ENCODE measurements at places on chromosomes 3 and 15. TPM values are rescaled to one million over a fixed set of nuclear protein-coding genes. Genes with fewer than 3 reads are reported as not detected.

- DNase-seq = no peak
These were observed 37.6 kb downstream of the ERICH6 start for GRCh38 chr3:150666167-150666566.

DNA sequence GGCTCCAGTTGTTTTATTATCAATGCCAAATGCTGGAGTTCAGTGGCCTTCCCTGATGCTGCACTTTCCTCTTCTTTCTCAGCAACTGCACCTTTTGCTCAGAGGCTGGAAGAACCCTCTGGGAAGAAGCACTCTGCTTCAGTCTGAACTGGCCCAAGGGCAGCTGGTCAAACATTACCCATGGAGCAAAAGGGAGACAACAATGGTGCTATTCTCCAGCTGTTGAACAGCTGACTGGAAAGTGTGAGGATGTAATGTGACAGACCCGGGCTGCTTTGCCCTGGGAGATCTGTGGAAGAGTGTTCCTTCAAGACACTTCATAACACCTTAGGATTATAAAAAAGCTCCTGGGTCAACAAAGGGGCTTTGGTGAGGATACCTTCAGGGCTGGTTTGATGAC, 84.9 kb downstream of the EPHB1 start:
- DNase-seq = no peak

GRCh38 chr3:147409143-147410115, at the start of gene ZIC1:
ZIC1 (plus strand) TSS chr3:147409365; CDS start chr3:147410113, 748 bp downstream.
- peak; percentile 90 for DNase-seq

- peak; percentile 61 for DNase-seq
These were observed 56.5 kb downstream of the DCLK3 start for GRCh38 chr3:36707623-36708409.

- DNase-seq = no peak
These were observed 274.4 kb downstream of the TLE3 start for GRCh38 chr15:69823223-69823907.

GRCh38 chr3:117998071-117998470, 1036.6 kb downstream of the IGSF11 start:
- DNase-seq = no peak

- peak; percentile 77 for DNase-seq
These were observed 67.6 kb downstream of the SLC6A11 start for GRCh38 chr3:10883478-10884234.

DNA sequence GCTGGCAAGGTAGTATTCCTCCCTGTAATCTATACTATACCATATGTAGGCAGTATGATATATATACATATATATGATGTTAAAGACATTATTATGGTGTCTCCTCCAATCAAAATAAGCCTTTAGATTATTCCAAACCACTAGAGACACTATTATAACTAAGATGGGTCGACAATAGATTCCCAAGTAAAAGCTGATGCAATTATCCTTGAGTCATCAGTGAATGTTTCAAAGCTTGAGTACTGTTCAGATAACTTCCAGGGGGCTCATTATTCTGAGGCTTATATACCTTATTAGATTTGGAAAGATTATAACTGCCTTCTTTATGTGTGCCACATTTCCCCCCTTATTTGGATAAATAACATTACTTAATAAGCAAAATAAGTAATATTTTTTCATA, 11.9 kb upstream of the C3orf38 start:
- DNase-seq = no peak

DNA sequence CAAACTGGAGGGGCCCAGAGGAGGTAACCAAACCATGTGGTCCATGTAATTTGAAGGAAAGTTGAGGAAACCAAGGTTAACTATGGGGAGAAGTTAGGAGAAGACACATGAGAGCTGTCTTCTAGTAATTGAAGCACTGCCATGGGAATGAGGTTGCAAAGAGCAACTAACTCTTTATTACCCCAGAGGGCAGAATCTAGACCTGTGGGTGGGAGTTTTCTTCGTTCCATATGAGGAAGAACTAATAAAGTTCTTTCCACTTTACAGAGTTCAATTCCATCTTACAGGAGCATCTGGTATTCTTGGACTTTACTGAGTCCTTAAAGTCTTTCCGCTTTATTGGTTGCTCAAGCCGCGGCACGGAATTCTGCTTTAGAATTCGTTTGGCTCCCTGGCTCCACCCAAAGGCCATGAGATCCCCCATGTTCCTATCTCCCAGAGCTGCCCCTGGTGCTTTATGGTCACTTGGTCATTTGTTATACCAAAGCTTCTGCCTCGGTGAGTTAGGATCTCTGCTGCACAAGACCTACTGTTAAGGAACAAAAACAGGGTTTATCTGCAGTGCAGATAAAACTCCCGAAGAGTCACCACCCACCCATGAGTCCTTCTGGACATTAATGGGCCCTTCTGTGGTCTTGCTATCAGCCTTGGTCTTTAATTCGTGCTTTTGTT, 89.5 kb upstream of the UMPS start:
- DNase-seq = no peak

GRCh38 chr15:31340047-31340446, 13.4 kb downstream of the KLF13 start:
- DNase-seq = no peak

DNA sequence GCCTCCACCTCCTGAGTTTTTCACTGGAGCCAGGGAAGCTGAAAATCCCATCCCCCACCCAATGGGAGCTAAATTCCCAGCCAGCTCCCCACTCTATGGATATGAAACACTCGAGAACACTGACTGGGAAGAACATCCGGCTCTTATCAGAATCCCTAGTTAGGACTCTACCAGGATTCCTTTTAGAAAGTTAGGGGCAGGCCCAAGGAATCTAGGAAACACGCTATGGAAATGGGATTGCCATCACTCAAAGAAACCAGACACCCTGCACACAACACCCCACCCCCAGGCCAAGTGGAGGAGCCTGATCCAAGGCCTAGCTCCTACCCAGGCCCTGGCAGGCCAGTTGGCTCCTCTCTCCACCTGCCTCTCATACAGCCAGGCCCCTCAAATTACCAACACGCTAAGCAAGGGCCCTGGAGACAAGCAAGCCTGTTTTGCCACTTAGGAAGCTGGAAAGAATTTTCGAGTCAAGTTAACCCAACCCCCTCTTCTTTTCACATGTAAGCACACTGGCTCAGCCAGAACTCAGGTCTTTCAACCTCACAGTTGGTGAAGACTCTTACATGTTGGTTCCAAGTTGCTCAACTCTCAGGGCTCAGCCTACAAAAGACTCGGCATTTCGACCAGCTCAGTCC, 75.5 kb downstream of the RBPMS2 start:
- peak; percentile 86 for DNase-seq

DNA sequence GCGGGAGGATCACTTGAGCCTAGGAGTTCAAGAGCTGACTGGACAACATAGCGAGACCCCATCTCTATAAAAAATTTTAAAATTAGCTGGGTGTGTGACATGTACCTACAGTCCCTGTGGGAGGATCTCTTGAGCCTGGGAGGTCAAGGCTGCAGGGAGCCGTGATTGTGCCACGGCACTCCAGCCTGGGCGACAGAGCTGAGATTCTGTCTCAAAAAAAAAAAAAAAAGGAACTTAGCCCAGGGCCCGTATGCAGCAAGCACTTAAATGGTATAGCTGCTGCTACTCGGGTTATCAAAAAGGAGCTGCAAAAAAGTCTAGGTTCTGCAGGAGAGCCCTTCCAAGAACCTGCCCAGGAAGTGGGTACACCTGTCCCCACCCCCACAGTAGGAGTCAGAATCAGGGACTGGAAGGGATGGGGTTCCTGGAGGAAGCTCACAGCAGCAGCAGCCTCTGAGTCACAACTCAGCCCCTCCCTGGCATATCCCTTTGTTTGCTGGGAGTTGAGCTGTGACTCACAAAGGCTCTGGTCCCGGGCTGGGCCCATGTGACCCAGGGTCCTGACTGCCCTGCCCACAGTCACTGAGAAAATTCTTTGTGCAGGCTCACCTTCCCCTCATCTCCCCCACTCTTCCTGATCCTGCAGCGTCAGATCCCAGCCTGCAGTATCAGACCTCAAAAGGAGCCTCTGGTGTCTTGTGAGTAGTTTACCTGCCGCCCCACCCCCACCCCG, at the start of gene SPATA12:
Gene SPATA12 (plus strand): TSS at position 576 of the 733 bp plus-strand sequence. CDS start 13,031 bp downstream, outside the sequence.
- DNase-seq = peak; percentile 95

DNA sequence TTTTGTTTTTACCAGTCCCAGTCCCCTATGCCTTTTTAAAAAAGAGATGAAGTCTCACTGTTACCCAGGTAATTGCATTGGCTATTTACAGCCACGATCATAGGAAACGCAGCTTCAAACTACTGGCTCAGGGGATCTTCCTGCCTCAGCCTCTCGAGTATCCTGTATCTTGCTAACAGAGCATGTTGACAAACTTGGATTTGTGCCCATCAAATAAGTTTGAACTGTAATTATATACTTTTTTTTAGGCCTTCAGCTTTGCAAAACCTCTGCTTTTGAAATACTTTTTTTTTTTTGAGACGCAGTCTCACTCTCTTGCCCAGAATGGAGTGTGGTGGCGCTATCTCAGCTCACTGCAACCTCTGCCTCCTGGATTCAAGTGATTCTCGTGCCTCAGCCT, 3.0 kb upstream of the EDEM1 start:
- DNase-seq = no peak

- DNase-seq = no peak
These were observed 592.5 kb downstream of the MECOM start for GRCh38 chr3:169071003-169071402.

GRCh38 chr3:119346076-119346496, 51.9 kb downstream of the ARHGAP31 start:
- DNase-seq = no peak

DNA sequence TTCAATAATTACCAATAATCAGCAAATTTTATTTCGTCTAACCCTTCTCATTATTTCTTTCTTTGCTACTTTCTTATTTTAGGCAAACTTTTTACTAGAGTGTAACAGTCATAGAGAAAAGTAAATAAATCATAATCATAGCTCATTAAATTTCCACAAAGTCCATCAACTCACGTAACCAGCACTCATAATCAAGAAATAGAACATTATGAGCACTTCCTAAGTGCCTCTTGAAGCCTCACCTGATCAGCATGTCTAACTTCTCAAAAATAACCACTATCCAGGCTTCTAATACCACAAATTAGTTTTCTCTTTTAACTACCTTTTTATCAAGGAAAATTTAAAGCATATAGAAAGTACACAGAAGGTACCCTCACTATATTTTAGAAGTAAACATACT, 38.4 kb upstream of the SLC12A8 start:
- no peak for DNase-seq

Gene PARP14
- total RNA-seq = 19.1 TPM

Gene AQR
- total RNA-seq = 48.8 TPM

Gene SLC25A36
- total RNA-seq = 101 TPM

Gene PLSCR5
- total RNA-seq = not detected

Gene TGFBR2
- total RNA-seq = 5.8 TPM

Gene TM4SF4
- not detected for total RNA-seq

Gene NUTM1
- not detected for total RNA-seq

Gene IL20RB
- total RNA-seq = 2.1 TPM

Gene SLC12A1
- not detected for total RNA-seq

All from endodermal cell (in vitro differentiated cells).